ENCODE measurements at places on chromosomes 4 and X.

DNA sequence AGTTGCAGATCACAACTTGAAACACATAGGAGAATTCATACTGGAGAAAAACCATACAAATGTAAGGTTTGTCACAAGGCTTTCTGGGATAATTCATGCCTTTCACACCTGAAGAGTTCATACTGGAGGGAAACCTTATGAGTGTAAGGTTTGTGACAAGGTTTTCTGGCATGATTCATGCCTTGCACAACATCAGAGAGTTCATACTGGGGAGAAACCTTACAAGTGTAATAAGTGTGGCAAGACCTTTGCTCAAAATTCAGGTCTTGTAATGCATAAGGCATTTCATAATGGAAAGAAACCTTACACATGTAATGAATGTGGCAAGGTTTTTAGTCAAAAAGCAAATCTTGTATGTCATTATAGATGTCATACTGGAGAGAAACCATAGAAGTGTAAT, 58.8 kb upstream of the ENPEP start:
- DNase-seq = no peak

GRCh38 chr4:190019023-190019858, 7.8 kb downstream of the FRG2 start:
- no peak for DNase-seq

GRCh38 chr4:73452953-73453700, 17.1 kb downstream of the AFP start:
- DNase-seq = no peak

DNA sequence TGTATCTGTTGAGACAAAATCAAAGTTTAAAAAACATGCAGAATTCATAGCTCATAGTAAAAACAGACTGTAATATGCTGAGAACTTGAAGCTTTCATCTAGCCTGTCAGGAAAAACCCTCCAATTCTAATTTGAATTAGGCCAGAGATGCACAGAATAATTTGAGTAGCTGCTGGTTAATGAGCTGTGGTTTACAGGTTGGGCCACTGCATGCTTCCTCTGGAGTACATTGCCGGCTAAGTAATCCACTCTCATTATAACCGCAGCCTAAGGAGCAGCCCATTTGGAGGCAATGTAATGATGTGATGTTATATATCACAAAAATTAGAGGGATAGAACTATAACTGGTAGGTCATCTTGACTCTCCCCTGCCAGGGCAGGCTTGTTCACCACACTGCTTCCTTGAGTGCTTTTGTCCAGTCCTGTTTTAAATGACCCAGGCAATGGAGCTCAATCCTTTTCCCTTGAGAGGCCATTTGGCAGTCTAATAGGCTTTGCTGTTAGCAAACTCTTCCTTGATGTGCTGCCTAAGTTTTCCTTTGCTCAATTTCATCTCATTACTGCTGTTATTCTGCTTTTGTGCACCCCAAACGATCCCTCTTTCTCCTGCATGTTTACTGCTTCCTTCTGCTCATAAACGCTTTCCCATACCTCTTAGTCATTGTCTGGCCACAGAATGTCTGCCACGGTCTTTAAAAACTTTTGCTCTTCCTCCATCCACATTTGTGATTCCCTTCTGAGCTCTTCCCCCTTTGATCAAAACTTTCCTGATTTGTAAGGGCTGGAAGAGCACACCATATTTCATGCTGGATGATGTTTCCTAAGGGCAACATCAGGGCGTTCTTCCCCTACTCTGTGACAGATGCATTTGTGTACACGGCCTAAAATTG, 230.9 kb downstream of the C4orf33 start:
- DNase-seq = no peak

DNA sequence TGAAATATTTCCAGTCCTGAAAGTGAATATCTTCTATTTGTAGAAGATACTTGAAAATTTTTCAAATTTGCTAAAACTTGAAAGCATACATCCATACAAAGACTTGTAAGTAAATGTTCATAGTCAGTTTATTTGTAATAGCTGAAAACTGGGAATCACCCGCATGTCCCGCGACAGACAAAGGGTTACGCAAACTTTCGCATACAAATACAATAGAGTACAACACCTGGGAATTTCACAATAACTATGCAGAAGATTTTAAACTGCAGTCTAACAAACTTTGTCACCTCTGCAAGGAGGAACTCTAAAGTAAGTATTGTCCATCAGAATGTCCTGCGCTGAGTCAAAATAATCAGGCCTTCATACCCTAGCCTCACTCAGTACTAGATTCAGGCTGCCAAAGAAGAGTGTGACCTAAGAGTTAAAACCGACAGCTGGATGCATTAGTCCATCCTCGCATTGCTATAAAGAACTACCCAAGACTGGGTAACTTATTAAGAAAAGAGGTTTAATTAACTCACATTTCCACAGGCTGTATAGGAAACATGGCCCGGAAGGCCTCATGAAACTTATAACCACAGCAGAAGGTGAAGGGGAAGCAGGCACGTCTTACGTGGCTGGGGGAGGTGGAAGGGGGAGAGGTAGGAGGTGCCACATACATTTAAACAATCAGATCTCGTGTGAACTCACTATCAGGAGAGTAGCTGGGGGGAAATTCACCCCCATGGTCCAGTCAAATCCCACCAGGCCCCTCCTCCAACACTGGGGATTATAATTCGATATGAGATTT, 60.4 kb downstream of the MMRN1 start:
- DNase-seq = no peak

DNA sequence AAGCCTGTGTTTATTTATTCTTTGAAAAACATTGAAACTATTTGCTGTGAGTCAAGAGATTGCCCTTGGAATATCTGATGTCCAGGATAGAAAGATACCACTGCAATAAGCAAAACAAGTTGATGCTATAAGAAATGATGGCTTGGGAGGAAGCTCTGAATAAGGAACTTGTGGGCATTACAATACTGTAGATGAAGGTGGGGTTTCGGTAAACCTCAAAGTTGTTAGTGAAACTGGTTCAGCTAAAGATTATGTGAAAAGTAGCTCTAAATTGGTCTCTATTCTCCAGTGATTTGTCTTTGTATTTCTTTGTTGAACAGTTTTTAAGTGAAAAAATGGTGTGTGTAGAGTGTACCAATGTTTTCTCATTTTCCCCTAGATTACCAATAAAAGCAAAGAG, 128.7 kb downstream of the AKAP4 start:
- no peak for DNase-seq

DNA sequence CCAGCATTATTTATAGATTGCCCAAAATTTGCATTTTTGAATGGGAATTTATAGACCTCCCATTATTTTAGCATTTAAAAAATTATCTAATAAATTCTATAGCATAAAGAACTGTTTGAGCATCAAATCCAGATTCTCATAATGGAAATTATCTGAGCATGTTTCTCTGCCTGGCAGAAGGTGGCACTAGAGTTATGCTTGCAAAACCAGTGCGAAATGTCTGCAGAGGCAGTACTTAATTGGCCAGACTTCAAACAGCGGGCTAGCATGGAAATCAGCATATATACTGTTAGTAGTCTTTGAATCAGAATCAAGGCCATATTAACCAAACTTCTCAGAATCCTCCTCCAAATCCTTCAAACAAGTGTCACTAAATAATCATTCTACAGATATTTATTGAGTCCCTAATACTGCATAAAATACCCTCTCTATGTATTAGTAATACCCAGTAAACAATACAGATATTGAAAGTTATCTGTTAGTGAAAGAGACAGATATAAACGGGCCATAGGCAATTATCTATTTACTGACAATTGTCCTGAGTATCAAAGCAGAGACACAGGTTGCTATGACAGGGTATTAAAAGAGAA, 78.7 kb upstream of the DCLK2 start:
- no peak for DNase-seq

GRCh38 chrX:34300871-34301270, 168.8 kb upstream of the FAM47A start:
- no peak for DNase-seq

DNA sequence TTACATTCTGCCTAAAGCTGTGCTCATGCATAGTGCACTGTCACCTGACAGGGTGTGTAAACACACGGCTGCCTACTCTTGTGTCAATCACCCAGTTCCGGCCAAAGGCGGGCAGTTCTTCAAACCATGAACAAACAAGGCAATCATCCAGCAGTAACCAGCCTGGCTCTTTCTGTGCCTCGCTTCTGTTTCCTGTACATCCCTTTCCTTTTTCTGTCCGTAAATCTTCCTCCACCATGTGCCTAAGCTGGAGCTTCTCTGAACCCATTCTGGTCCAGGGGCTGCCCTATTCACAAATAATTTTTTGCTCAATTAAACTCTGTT, 60.8 kb upstream of the CBR4 start:
- no peak for DNase-seq

DNA sequence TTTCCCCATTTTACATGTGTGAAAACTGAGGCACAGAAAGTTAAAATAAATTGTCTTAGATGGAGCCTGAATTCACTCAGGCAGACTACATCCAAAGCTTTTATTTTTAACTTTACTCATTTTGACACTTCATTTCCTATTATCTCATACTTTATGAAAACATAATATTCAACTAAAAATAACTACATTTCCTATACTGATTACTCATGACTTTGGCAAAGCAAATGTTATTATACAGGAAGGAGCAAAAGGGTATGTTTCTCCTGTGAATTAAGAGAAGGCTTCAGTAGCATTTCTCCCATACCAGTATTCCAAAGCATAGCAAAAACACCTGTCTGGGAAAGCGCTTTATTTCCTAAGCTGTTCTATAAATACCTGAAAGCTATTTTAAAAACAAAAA, 178.6 kb downstream of the ADAMTS3 start:
- DNase-seq = no peak

DNA sequence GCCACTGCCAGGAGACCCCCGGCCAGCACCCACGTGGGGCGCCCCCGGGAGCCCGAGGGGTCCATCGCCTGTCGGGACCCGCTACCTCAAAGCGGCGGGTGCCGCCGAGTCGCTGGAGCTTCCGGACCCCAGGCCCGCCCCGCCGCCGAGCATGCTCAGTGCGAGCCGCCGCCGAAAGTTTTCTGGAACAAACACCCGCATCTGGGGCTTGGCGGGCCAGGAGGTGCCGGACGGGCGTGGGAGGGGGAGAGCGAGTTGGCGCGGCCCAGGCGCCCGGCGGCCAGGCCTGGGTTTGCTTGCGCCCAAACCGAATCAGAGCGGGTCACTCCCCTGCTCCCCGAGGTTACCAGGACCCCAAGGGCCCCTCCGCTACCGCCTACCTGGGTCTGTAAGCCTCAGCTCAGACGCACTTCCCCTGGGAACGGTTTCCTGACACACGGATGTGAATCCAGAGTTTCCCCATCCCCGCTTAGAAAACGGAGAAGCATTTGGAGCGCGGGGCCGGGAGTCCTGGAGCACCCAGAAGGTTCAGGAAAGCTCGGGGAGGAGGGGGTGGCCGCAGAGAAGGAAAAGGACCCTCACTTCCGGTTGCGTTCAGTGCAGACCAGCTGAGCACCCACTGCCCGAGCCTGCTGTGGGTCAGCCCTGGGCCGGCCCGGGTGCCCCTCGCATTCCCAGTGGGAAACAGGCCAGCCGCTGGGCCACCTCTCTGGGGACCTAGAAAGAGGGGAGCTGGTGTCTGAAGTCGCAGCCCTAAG, at the start of gene EVC2:
EVC2 (minus strand) TSS at position 111 of the 758 bp plus-strand sequence; CDS start at position 65, 46 bp downstream.
- no peak for DNase-seq

- DNase-seq = no peak
Observed at GRCh38 chr4:73901031-73901430, 31.8 kb downstream of the CXCL1 start.

- DNase-seq = no peak
Observed at GRCh38 chrX:110219920-110220319, 98.0 kb downstream of the AMMECR1 start.

GRCh38 chr4:108831886-108832285, 69.0 kb upstream of the ETNPPL start:
- no peak for DNase-seq

DNA sequence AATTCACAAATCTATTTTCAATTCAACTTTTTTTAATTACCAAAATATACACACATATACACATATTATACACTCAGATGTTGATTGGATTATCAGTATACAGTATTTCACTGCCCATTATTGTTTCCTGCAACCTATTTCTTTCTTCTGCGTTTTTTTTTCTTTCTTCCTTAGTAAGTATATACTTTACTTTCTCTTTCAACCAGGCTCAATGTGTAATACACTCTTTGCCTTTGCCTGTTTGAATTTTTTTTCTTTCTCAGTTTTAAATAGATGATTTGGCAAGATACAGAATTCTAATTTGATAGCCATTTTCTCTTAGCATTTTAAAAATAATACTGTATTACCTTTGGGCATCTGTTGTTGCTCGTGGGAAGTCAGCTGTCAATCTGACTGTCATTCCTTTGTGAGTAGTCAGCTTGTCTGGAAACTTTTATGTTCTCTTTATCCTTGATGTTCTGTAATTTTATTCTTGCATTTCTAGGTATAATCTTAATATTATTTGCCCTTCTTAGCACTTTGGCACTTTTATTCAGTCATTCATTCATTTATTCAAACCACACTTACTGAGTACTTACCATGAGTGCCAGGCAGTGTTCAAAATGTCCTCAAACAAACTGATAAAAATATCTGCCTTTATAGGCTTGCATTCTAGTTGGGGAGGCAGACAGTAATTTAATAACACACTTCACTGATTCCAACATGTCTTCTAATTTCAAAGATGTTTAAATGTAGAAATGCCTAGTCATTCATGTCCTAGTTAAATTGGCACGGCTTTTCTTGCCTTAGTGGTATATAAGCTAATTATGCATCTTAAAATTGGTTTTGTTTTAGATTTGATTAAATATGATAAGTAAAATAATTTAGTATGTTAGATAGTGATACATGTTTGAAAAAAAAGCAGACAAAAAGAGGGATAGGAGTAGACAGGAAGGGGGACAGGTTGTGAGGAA, 3.7 kb downstream of the USP38 start:
- no peak for DNase-seq

DNA sequence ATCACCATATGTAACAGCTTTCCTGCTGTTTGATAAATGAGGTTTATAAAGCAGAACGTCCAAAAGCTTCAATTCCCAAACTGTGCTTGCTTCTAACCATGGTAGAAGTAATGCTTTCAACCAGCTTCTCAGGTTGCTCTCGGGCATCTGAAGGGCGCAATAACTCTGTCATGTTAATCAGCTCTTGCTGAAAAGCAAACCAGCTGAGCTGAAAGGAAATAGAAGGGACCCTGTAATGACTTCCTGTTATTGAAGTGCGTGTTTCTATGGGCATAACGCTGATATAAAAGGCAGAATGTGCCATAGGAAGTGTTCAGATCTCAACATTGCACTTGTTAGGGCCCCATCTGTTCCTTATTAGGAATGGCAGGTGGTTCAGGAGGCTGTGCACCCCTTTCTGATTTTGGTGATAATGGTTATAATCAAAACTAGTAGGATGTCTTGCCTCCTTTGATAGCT, 21.2 kb downstream of the HERC3 start:
- no peak for DNase-seq

GRCh38 chr4:129342819-129343408, 247.0 kb downstream of the C4orf33 start:
- DNase-seq = no peak

DNA sequence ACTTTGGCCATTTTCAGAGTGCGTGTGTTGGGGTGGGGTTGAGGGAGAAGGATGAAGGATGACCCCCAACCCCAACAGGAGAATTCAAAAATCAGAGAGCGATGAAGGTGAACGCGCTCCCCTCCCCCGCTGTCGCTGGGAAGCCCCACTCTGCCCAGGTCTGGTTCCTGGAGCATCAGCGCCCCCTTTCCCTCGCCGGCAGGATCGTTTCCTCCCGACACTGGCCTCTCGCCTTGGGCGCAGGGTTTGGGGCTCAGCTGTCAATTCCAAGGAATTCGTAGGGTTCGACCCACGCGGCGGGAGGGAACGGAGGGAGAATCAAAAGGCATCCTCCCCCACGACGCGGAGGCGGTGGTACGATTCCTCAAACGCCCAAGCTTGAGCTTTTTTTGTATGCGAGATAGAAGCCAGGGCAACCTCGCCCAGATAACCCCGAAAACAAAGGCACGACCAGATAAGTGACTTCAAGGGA, 1.0 kb upstream of the PDGFRA start:
- no peak for DNase-seq
